ENCODE measurements at places on chromosomes 1 and 21. TPM values are rescaled to one million over a fixed set of nuclear protein-coding genes. Genes with fewer than 3 reads are reported as not detected.

Gene AKNAD1
- 0.25 TPM for polyA plus RNA-seq

GRCh38 chr1:114173680-114174079 lies 20.0 kb upstream of the SYT6 start:
- no peak for DNase-seq

Gene HSD3B2
- not detected for polyA plus RNA-seq

GRCh38 chr1:7584157-7584556 lies 186.9 kb upstream of the VAMP3 start:
- DNase-seq = no peak

DNA sequence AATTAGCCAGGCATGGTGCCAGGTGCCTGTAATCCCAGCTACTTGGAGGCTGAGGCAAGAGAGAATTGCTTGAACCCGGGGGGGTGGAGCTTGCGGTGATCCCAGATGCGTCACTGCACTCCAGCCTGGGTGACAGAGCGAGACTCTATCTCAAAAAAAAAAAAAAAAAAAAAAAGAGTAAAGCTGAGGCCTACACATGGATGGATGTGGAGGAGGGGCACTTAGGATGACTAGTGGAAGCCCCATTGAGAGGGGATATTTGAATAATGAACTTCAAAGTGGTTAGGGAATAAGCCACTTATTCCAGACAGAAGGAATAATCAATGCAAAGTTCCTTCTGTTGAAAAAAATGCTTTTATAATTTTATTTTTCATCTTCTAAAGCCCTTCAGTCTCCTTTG lies 51.4 kb downstream of the PTBP2 start:
- no peak for DNase-seq

Gene CFAP74
- not detected for polyA plus RNA-seq

Gene DMRTA2
- polyA plus RNA-seq = not detected

DNA sequence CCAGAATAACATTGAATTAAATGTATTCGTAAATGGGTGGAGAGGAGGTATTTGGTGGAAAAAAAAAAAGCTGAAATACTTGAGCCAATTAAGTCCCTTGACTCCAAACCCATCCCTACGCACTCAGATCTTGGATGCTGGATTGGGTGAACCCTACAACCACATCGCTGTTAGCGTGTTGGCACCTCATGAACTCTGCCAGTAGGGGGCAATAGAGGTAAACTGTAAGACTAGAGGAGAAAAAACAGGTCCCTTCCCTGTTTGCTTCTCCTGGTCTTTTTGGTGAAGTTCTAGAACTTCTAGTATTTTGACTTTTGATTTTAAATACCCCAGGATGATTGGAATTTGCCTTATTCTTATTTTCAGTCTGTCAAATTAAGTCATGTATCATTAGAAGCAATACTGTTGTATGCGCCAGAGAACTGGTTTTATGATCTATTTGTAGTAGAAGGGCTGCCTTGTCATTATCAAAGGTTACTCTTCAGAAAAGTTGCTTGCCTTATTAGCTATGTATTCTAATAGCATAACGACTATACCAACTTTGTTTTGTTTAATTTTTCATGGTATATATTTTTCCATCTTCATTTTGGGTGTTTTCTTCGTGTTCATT lies 1.9 kb upstream of the OR13G1 start:
- DNase-seq = no peak

DNA sequence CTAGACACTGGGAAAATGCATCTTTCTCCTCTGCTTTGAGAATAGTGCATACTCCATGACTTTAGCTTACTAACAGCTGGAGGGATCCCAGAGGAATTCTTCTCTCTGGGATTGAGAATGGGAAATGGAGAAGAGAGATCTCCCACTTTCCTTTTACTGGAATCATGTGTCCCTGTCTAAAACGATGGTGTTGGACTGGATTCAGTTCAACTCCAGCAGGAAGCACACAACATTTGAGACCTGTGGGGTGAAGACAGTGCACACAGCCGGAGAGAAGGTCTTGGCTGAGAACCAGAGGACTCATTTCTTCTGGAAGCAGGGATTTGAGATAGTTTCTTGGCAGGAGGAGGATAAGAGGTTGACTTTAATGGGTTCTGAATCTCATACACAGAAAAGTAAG lies 58.7 kb downstream of the TRABD2B start:
- no peak for DNase-seq

GRCh38 chr1:165675794-165676193 lies 22.6 kb downstream of the ALDH9A1 start:
- DNase-seq = no peak

Gene NIBAN1
- 28.2 TPM for polyA plus RNA-seq

Gene OR2AK2
- not detected for polyA plus RNA-seq

- DNase-seq = no peak
These were observed 5.4 kb upstream of the KCNA3 start for GRCh38 chr1:110680036-110680735.

Measured in BJ (cell line).